Activated CD4-positive, alpha-beta T cell treated with anti-CD3 and anti-CD28 coated beads, Interleukin-2, Interleukin-6, amounts not matched to agents 100 ng/mL and 50 ng/mL, durations not matched to agents 16 hours and 8 hours (primary cell): ENCODE measurements at places on chromosomes 16 and 17.

DNA sequence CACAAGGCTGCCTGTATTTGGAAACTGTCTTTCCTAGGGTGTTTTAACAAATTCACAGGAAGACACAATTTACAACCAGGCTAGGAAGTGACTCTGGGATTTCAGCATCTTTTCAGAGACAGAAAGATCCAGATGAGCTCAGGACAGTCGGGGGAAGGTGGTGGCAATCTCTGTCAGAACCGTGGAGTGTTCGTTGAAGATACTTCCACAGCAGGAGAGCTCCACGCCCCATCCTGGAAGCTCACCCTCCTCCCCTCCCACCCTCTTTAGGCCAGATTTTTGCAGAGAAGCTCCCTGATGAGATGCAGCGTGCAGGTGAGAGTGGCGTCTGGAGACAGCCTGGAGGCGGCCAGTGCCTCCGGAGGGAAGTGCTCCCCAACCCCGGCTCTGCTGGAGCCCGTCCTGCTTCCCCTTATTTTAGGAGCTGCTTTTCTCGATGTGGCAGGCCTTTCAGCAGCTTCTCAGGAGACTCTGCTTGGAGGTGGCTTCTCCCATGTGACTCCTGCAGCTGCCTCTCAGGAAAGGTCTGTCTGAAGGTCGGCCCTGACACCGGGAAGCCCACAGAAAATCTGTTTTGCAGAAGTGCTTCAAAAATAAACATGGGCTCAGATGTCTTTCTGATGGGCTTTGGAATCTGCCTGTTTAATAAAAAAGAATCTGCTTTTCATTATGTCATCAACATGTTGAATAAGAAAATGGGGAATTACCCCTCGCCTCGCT is 186.4 kb upstream of the CHMP6 start:
- no peak for DNase-seq

DNA sequence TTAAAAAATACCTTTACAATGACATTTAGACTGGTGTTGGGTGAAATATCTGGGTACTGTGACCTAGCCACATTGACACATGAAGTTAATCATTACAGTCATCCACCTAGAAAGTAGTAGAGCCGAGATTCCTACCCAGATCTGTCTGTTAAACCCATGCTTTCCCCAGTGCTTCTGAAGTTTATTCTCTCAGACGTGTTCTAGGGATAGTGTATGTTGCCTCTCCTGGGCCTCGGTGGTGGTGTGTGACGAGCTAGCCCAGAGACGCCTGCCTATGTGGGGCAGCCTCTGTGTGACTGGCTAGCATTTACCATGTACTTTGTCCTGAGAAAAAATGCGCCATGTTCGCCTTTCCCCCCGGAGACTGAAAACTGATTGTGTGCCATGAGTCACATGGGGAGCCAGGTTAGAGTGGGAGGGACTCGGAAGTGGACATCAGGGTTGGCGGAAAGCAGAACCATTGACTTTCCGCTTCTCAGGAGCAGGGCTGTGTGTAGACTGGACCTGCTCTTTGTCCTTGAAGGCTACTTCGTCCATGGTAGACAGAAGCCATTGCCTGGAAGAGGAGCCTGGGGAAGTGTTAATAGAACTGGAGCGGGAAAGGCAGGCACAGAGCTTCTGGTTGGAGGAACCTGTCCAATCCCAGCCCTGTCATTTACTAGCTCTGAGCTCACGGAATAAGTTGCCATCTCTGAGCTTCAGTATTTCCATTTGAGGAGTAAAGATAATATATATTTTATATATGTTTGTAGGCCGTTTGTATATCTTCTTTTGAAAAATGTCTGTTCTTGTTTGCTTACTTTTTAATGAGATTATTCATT is 235.5 kb downstream of the SNX29 start:
- DNase-seq: no peak

GRCh38 chr16:83958137-83958845 is 5.3 kb downstream of the OSGIN1 start:
- DNase-seq: no peak

DNA sequence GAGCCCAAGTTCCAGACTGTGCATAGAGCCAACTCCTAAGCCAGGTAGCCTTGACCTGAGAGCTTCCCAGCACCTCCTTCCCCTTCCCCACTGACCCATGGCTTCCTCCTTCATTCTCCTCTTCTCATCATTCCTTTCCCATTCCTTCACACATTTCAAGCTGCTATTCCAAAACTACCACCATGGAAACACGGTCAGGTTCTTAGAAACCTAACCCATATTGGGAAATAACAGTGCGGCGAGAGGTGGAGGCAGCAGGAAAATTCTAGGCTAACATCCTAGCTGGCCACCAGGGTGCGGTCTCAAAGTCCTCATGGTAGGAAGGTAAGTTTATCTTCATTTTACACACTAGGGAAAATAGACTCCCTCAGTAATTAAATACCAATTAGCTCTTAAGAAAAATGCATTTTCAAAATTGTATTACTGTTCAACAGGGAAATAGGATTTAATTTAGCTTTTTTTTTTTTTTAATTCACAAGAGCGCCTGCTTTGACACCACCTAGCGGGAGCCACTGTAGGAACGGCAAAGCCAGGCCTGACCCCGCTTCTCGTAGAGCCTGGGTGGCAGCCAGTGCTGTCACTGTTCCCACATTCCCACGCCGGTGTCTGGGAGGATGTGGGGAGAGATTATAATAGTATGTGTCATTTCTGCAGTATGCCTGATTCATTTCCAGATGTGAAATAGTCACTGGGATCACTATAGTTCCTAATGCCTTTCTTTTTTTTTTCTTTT is 14.0 kb upstream of the SPHK1 start:
- no peak for DNase-seq

GRCh38 chr17:42750739-42751344 is 6.0 kb upstream of the EZH1 start:
- DNase-seq: no peak

DNA sequence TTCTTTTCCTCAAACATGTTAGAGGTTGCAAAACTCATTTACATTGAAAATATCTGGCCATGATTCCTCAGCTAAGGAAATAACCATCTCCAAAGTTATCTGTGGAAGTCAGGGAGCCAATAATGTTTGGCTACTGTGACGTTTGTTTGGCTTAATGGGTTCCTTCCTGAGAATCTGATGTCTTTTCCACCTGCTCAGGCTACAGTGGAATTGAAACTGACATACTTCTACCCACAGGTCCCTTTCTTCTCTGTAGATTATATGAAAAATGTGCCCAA is 221.1 kb upstream of the XYLT1 start:
- DNase-seq: no peak

GRCh38 chr17:78289802-78290363 is 58.5 kb downstream of the TMEM235 start:
- peak; percentile 86 for DNase-seq

DNA sequence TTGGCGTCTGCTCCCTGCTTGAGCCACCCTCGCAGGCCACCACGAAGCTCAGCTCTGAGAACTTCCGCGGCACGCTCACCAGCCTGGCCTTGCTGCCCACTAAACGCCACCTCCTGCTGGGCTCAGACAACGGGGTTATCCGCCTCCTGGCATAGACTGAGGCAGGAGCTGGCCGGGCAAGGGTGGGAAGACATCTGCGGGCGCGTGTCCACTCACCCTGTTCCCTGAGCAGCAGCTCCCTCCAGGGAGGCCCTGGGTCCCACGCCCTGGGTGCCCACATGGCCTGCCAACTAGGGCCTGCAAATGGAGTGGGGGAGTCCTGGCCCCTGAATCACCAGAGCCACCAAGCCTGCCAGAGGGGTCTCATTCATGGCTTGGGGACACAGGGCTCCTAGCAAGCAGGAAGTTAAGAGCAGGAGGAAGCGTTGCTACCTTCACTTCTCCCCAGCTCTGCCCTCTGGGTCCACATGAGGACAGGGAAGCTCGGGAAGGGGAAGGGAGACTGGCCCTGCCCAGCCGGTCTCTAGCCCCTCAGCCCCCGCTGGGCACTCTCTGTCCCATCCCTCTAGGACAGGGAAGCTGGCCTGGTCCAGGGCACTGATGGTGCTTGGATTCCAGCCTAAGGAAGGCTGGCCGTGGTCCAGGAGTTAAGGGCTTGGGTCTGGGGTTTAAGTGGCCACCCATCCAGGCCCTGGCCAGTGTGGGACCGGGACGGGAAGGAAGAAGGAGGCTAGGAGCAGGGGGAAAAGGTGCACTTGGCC is 5.0 kb upstream of the SERPINF2 start:
- no peak for DNase-seq

GRCh38 chr17:63378411-63379375 is 67.4 kb downstream of the CYB561 start:
- DNase-seq: no peak

GRCh38 chr16:3478242-3478925 is 16.9 kb downstream of the C16orf90 start:
- no peak for DNase-seq
